RPMI8226 (cell line): ENCODE measurements at places on chromosomes 3 and 15.

- no peak for DNase-seq
Measured at GRCh38 chr3:90253131-90253530, 1145.7 kb downstream of the EPHA3 start.

GRCh38 chr3:113354307-113354706 is 87.0 kb downstream of the CFAP44 start:
- no peak for DNase-seq

DNA sequence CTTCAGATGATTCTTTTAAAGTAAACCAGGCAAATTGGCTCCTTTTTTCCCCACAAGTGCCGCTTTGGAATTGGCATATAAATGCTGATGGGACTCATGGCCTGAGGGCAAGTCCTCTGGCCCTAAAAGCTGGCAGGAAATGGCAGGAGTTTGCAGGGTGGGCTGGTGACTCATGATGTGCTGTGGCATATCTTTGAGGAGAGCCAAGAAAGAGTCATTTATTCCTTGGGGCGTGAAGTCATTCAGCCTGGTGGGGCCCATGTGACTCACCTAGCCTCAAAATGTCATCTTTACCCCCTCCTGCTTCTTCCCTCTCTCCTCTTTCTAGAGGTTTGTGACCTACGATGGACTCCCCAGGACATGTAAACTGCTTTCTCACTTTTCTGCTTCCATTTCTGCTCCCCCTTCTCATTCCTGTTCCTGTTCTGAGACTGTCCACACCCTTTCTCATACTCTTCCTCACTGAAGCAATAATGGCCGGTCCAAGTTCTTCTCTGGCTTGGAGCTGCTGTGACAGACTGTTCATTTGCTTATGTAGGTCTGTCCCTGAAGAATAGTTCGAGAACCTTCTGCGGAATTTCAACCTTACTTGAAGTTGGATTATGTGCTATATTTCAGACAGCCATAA is 326.1 kb downstream of the SATB1 start:
- DNase-seq: no peak

DNA sequence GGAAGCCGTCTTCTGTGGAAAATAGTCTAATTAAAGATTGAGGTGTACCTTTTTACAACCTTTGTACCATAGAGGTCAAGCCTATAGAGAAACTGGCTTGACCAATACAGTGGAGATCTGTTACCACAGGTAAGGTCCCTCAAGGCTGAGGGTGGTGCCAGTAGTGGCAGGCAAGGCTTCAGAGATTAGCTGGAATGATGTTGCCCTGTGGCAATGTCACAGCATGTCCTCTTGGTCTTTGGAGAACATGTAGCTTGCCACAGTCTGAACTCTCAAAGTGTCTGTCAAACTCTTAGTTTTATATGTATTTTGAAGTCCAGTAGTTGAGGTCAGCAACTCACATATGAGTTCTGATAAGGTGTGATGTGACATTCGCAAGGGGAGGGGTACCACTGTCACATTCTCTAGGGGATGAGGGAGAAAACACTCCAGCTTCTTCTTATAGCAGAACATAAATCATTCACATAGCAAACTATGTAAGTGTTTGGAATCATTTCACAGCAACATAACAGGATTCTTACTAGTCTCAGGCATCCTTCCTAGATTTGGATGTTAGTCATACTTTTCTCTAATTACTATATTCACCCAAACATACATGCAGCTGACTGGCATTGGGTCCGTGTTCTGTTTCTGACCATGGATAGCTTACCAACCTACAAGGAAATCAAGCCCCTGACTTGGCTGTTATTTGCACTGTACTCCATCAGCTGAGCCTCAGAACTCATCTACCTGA is 173.6 kb downstream of the UBE2E2 start:
- DNase-seq: no peak
